MCF 10A (cell line): ENCODE measurements at places on chromosomes 3 and 15.

- DNase-seq: no peak
Measured at GRCh38 chr3:23876923-23877322, 39.9 kb downstream of the NKIRAS1 start.

DNA sequence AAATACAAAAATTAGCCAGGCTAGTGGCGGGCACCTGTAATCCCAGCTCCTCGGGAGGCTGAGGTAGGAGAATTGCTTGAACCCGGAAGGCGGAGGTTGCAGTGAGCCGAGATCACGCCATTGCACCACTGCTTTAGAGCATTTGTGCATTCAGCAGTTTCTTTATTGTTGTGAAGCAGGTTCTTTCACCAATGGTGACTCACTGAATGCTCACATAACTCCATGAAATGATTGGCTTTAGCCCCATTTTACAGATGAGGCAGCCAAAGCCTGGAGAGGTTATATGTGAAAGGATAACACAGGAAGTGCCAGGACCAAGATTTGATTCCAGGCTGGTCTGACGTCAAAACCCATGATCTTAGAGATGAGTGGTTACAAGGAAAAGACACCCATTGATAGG, 195.2 kb downstream of the SLCO3A1 start:
- DNase-seq: no peak

- DNase-seq: no peak
Measured at GRCh38 chr3:71858503-71859122, 73.7 kb upstream of the PROK2 start.

- peak; percentile 48 for DNase-seq
Measured at GRCh38 chr15:101361418-101361817, 66.4 kb upstream of the SNRPA1 start.
